Vagina (tissue), 2 donors: ENCODE measurements at places on chromosomes 2 and 18. TPM values are rescaled to one million over a fixed set of nuclear protein-coding genes. Genes with fewer than 3 reads are reported as not detected.

- no peak for DNase-seq
Measured at GRCh38 chr2:126943612-126944348, 45.1 kb downstream of the TEX51 start.

GRCh38 chr2:72011791-72012190, 135.9 kb downstream of the CYP26B1 start:
- DNase-seq: no peak

CYP20A1 gene
- total RNA-seq: 19.4 TPM

FOXD4L1 gene
- total RNA-seq: not detected

DNA sequence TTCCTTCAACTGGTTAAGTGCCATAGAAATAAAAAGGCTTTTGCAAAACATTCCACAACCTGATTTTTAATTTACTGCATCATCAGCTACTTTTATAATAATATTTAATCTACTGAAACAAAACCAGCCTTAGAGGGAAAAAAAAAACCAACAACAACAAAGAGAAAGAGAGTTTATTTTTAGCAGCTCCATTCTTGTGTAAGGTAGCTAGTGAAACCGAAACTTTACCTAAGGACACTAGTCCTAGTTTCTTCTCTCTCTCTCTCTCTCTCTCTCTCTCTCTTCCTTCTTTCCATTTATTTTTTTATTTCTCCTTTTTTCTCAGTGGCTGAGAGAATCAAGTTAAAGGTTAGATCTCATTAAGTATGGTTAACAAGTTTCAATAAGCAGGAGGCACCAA, 21.4 kb downstream of the EN1 start:
- no peak for DNase-seq

GRCh38 chr2:182616471-182617393, 99.3 kb upstream of the DNAJC10 start:
- DNase-seq: no peak

DNA sequence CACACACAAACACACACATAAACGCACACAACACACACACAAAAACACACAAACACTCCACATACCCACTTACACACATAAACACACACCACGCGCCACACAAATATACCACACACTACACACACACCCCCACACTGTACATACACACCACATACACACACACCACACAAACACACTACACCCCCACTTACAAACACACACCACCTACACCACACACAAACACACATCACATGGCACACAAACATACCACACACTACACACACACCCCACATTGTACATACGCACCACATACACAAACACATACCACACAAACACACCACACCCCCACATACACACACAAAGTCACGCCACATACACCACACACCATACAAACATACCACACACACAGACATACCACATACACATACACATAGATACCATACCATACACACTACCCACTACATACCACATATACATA, 59.9 kb downstream of the TWIST2 start:
- no peak for DNase-seq

DNA sequence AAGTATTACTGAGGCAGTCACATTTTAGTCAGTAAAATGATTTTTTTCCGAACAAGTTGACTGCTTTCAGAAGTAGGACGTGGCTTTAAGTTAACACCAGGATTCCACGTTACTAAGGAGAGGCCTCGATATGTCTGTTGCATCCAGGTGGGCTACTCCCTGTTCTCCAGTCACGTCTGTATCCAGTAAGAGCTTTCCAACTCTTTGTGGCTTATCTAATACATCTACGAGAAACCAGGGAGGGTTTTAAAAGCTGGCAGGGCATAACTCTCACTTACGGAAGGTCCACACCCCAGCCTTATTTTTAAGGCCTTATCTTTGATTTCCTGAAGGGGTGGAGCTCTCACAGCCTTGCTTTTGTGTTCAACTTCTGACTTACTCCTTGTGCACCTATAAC, 99.2 kb downstream of the SLC8A1 start:
- no peak for DNase-seq

GRCh38 chr2:16643099-16643498, 22.5 kb downstream of the CYRIA start:
- DNase-seq: no peak

- no peak for DNase-seq
Measured at GRCh38 chr18:77344786-77345500, 95.3 kb downstream of the GALR1 start.

LRATD1 gene
- 32.7 TPM for total RNA-seq

GRCh38 chr2:14255135-14255820, 377.2 kb upstream of the LRATD1 start:
- DNase-seq: no peak

DNA sequence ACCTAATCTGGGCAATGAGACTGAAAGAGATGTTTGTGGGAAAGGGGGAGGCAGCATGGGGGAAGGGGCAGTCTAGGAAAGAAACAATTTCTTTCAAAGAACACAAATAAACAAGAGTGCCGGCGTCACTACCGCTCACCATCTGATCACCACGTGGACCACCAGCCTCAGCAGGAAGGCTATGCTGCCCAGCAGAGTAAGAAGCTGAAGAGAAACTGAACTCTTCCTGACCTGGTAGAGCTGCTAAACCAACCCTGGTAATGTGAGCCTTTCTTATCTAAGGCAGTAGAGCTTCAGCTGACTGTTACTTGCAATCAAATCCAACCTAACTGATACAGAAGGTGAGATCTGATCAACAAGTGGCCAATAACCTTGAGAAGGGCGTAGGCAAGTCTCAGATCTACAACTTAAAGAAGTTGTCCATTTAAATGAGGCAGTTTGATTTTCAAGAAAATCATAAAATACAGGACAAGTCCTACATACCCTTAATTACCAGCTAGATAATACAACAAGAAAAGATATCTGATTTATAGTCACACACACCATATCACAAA, 44.2 kb upstream of the SPTBN1 start:
- no peak for DNase-seq

- DNase-seq: no peak
Measured at GRCh38 chr2:53127061-53127650, 640.4 kb upstream of the CHAC2 start.

GRCh38 chr18:21101172-21101571, 10.4 kb downstream of the ROCK1 start:
- DNase-seq: no peak

DNA sequence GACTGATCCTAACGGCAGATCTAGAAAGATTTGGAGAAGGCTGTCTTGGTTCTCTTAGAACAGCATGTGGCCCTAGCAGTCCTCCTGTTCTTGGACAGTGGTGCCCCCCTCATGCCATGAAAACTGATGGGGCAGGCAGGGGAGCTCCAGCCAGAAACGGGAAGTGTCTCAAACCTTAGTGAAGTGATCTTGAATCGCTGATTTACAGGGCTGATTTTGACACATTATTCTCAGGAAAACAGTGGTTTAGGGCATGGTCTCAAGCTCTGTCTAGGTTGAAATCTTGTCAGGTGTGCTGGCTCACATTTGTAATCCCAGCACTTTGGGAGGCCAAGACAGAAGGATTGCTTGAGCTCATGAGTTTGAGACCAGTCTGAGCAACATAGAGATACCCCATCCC, 37.8 kb downstream of the SRSF7 start:
- DNase-seq: no peak

IL36B gene
- total RNA-seq: not detected

DNA sequence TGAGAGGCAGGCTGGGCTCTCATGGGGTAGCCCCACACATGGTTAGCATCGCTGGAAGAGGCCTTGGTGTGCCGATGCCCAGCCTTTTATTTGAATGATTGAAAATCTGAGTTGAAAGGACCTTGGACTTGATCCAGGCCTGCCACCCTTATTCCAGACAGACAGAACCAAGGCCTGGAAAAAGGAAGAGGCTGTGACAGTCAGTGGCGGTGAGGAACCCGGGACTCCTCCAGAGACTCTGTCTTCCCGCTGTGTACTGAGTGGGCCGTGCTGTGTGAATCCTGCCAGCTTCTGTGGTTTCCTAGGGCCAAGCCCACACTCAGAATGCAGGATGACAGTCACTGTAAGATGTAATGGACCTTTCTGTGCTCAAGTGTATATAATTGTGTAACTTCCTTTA, 218.5 kb downstream of the LDLRAD4 start:
- DNase-seq: no peak

DNA sequence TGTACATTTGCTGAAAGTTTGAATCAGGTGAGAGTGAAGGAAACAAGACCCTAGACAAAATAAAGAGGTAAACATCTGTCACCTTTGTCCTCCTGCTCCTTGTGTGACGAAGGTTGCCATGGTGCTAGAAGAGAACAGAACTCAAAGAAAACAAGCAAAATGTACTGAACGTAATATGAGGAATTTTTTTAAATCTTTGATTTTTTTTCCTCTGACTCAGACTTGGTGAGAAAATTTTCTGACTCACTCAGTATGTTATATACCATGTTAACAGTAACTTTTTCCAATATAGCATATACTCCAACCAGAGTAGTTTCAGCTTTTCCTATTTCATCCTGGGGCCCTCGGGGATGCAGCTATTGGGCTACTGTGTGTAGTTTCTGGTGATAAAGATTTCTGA, 2114.6 kb upstream of the PIK3C3 start:
- DNase-seq: no peak

- DNase-seq: no peak
Measured at GRCh38 chr2:9336576-9337314, 86.6 kb downstream of the ITGB1BP1 start.

GRCh38 chr2:228590681-228591080, 409.2 kb upstream of the SPHKAP start:
- no peak for DNase-seq

DNA sequence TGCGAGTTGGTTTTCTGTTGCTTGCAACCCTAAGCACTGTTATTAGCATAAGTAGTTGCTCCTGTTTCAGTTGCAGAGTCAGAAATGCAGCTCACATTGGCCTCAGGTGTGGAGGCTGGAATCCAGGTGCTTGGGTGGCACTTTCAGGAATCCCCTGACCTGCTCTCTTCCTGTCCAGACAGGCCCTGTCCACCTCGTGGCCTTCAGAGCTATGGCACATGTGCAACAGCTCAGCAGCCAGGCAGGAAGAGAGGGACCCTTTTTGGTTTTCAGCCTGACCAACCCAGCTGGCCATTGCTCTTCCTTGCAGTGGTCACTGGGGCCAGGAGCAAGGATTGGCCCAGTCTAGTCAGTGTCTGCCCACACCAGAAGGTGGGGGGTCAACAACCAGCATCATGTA, 12.7 kb downstream of the ACOXL start:
- DNase-seq: no peak

- DNase-seq: no peak
Measured at GRCh38 chr2:164737612-164738081, 104.0 kb downstream of the COBLL1 start.

GRCh38 chr2:9249020-9249800, 42.6 kb downstream of the ASAP2 start:
- DNase-seq: no peak

DNA sequence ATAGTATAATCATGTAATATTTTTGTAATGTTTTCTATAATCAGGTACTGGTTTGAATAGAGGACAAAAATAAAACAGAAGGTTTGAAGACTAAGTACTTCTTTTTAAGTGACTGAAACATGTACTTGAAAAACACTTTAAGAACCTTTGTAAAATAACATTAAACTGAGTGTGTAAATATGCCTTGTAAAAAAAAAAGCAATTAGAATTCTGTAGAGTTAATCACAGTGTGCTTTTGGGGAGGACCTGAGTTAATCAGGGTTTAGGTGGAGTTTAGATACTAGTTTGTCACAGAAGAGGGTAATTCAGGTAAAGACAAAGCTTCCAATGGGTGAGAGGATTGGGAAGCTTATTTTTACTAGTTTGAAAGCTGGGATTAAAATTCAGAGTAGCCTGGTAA, 10.3 kb downstream of the MBD5 start:
- DNase-seq: no peak
